Kidney capillary endothelial cell (primary cell): ENCODE measurements at places on chromosomes 16 and 17.

DNA sequence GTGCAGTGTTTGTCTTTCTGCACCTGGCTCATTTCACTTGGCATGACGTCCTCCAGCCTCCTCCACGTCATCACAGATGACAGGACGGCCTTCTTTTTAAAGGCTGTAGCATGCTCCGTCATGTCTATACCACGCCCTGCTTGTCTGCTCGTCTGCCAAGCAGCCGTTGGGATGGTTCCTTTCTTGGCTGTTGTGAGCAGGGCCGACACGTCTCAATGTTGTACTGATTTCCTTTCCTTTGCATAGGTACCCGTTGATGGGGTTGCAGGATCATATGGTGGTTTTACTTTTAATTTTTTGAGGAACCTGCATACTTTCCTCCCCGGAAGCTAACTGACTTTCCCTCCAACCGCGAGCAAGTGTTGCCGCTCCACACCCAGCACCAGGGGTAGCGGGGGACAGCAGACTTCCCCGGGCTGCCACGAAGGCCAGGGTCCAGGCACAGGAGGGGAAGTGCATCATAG lies 212.2 kb upstream of the ZNF469 start:
- no peak for DNase-seq

DNA sequence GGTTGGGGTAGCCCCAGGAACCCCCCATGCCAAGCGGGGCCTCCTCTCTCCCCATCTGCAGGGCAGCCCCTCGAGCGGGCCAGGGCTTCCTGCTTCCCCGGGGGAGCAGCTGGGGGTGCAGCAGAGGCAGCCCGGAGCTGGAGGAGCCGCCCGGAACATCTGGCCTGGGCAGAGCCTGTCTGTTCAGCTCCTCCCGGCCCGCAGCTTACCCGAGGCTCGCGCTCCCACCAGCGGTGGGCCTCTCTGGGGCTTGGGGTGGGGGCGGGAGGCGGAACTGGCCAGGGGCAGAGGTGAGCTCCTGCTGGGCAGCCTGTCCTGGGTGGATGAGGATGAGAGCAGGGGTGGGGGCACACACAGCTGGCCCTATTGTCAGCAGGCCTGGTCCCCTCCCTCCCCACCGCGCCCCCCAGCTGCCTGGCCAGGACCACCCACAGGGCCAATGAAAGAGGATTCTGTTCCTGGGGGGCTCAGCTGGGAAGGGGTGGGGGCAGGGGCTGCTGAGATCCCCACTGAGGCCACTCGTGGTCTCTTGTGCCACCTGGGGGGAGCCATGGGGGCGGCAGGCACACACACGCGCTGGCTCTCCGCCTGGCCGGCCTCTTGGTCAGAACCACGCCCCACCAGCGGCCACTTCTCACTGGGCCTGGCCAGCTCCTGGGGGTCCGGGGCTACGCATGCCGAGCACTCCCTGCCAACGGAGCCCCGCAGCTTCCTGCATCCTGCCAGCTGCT lies 34.7 kb downstream of the BAHCC1 start:
- DNase-seq: no peak

- DNase-seq: no peak
Observed at GRCh38 chr17:28100936-28101335, 58.5 kb downstream of the NLK start.

DNA sequence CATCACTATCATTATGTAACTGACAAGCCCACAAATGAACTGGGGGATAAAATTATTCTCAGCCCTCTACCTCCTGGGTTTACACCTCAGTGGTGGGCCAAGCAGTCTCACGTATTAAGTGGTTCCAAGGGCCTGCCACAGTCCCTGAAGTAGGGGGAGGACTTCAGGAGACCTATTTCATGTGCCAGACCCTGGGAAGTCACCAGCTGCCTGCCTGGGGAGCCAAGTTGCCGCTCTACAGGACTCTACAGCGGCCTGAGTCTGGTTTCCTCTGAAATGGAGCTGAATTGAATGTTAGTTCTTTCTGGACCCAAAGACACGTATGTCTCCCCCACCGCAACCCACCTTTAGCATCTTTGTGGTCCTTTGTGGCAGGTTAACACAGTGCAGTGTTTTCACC lies 187.0 kb downstream of the IRX3 start:
- no peak for DNase-seq
